BJ (cell line): ENCODE measurements at places on chromosomes 3 and 15. TPM values are rescaled to one million over a fixed set of nuclear protein-coding genes. Genes with fewer than 3 reads are reported as not detected.

GRCh38 chr3:137963463-137963862 lies 46.5 kb upstream of the CLDN18 start:
- no peak for DNase-seq

GRCh38 chr15:34905047-34905446 lies 64.5 kb downstream of the AQR start:
- no peak for DNase-seq

- DNase-seq, result no peak
Measured at GRCh38 chr15:70132139-70132538, 34.4 kb upstream of the TLE3 start.

The TUSC7 gene
- not detected in 2 replicates for polyA plus RNA-seq

DNA sequence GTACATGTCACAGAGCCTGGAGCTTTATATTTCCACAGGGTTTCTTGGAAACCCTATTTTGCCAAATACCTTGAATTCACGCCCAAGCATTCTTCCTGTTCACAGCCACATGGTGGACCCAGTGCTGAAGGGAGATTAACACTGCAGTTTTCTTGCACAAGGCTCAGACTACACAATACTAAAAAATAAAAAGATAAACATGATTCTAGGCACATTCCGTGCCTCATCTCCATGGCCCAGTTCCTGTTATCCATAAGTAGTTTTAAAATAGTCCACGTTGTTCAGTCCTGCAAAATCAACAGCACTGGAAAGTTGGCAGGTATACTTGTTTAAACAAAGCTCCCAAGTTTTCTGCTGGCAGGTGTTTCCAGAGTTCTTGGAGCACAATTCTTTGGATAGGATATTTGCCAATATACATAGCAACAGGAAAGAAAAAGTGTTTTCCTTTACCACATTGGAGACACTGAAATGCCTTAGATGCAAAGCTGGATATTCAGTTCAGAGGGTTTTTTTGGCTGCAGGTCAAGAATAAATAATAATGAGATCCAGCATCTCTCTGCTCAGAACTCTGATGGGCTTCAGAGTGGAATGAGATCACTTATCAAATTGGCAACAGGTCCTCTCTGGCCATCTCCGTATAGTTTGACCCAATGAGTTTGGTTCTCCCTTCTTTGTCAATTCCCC lies 88.1 kb upstream of the TGFBR2 start:
- DNase-seq, result no peak

DNA sequence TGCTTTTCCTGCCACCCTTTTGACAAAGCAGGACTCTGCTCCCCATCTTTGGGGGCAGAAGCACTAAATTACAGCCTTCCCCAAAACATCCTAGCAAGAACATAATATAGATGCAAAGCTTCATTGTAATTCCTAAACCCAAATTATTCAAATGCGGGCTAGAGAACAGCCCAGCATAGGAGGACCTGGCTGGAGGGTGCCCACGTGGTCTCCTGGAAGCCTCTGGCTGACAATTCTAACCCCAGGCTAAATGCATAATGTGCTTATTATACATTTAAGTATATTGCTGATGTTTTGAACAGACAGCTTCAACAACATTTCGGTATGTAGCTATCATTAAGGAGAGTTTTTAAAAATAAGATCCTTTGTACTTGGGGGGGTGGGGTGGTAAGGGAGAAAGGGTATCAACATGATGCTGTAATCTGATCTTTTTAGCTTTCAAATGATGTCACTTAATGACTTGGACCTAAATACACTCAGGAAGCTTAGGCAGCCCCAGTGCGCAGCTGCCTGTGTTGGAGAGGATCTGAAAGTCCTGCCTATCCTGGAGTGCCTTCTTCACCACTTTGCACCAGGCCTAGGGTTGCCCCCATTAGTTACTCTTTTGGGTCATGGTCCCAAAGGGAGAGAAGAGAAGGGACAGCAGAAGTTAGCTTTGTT lies 57.2 kb upstream of the USP3 start:
- no peak for DNase-seq

The ROPN1 gene
- polyA plus RNA-seq, result not detected in 2 replicates
